Mucosa of descending colon (tissue), 3 donors: ENCODE measurements at places on chromosomes 12 and 14.

DNA sequence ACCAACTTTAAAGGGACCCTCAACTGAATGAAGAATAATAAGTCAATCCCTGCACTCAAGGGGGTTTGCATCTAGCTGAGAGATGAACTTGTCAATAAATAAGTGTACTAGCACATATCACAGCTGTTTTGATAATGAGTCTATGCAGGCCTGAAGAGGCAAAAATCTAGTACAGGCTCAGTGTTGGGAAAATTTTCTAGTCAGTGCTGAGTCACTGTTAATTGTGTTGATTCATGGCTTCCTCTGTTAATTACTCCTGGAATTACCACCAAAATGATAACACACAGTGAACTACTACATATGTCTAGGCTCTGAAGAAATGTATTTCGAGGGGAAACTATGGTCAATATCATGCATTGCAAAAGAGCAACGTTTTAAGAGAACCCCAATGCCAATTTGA, 18.9 kb downstream of the SNRPF start:
- DNase-seq: no peak

DNA sequence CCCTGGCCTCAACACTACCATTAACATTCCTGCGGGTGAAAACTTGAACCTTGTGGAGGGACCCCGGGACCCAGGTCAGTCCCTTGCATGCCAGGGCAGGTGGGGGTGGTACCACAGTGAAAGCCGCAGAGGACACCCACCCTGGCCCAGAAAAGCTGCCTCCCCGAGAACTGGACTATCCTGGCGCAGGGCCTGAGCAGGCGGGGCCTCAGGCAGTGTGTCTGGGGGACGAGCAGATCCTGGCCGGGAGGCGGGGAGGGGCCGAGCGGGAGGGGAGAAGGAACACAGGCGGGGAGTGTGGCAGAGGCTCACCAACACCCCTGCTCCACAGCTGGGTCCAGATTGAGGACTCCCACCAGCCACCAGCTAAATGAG, 10.0 kb downstream of the AHNAK2 start:
- DNase-seq: peak; percentile 78

DNA sequence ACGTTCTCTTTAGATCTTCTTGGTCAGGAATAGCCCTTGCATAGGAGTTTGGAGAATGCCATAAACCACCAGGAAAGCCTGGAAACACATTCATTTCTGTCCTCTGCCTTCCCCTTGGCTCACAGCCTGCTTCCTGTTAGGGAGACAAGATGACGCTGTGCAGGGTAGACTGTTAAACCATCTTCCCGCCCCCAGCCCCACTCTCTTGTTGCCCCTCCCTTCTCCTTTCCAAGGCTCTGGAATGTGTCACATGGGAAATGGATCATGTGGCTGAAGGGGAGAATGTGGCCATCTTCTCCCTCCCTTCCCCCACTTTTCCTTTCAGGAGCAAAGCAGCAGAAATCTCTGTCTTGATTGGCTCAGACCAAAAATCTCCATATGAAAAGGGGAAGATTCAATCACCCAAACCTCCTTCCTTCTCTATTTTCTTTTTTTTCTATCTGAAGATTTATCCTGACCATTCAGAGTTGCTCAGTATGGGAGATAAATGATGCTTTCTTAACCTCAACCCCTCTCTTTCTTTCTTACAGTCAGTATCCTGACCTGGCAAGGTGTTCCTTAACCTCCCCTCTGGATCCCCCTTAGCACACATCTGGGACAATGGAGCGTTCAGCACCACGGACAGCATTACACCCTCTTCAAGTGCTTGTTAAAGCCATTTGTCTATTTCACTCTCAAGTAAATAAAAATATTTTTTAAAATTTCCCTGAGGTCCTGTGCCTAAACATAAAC, 11.4 kb downstream of the GPR19 start:
- no peak for DNase-seq

DNA sequence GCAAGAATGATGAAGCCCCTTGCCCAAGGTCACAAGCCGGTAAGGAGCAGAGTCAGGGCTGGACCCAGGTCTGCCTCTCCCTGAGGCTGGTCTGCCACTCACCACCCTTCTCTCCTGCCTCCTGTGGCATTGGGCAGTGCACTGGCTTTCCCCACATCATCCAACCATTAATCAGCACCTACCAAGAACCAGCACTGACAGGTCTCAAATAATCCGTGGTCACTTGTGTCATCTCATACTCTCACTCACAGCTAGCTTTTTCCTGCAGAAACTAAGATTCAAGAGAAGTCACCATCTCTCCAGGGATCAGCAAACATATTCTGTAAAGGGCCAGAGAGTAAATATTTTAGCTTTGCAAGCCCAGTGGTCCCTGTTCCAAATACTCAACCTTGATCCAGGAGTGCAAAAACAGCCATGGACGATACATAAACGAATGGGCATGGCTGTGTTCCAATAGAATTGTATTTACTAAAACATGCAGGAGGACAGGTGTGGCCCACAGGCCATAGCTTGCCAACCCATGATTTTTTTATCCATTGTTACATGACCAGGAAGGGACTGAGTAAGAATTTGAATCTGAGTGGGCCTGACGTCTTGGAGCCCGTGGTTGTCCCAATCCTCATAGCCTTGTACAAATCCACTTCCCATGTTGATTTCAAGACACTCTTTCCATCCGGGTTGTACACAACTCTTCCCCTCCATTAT, 374.2 kb downstream of the BCL11B start:
- DNase-seq: no peak
